LHCN-M2 (cell line): ENCODE measurements at places on chromosomes 6 and 20. TPM values are rescaled to one million over a fixed set of nuclear protein-coding genes. Genes with fewer than 3 reads are reported as not detected.

GRCh38 chr6:104784884-104785283 lies 74.8 kb downstream of the HACE1 start:
- DNase-seq, result peak; percentile 49

The PI3 gene
- not detected in 2 replicates for total RNA-seq

DNA sequence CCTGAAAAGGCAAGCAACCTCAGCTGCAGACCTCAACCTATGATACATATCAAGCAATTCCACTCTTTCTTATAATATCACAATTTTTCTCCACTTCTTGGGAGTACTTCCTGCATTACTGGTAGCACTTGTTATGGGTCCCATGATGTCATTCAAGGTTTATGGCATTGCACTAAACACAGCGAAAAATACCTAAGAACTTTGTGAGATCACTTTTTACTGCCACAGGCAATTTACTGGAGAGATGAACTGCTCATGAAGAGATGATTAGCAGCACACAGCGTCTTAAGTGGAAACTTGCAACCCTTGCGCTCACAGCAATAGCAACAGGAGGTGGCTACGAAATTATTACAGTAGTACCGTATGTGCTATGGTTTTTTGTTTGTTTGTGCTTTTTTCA lies 19.3 kb upstream of the RIMS4 start:
- DNase-seq, result no peak

DNA sequence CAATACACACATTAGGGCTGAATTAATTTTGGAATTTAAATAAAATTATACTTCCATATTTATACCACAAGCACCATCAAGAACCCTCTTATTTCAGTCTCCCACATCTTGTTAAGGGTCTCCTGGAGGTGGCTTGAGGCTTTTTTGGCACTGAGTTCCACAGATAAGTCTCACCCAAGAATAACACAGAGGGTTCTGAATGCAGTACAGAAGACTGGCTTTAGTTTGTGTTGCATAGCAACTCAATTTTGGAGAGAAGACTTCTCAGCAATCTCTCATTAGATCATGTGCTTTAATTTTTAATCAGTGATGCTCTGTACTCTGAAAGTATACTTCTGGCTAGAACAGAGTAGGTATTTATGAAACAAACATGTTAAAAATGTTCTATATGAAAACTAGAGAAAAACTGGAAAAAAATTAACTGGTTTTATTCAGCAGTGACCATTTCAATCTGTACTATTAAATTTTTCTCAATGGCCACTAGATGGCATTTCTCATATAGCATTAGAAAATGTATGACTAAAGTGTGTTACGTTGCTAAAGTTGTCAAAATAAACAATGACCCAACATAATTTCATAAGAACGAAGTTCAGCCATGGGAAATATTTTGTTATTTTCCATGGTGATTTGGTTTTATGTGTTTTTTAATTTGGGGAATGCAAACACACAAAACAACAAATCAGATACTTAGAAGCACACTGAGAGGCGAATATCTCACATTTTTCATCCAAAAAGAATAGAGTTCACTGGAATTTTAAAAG lies 32.7 kb upstream of the MAP7 start:
- DNase-seq, result peak; percentile 81

DNA sequence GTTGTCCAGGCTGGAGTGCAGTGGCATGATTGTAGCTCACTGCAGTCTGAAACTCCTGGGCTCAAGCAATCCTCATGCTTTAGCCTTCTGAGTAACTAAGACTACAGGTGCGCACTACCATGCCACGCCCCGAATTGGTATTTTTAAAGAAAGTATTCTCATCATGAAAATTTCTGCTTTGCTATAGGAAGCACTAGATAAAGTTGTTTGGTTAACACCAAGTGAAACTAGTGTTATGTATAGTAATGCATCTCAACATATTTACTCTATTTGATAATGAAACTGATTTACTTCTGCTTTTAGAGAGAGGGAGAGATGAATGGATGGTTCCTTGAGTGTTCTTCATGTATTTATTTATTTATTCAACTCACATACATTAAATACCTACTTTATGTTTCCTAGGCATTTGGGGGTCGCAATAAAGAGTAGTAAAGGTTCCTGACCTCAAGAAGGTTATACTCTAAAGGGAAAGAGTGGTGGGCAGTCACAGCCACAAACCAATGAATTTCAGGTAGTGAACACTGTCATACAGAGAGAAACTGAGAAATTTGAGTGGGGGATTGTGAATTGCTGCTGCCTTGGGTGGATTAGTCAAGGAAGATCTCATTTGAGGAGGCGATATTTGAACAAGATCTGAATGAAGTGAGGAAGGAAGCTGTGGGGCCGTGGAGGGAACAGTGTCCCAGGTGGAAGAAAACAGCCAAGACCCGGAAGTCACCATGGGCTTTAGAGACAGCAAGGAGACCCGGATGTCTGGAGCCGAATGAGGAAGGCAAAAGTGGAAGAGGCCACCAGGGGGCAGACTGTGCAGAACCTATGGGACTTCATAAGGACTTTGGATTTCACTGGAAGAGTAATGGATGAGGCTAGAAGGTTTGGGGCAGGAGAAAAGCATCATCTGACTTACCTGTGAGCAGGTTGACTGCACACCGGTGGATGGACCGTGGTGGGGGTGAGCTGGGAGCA lies 185.6 kb downstream of the TSHZ2 start:
- peak; percentile 25 for DNase-seq

The TOMM6 gene
- total RNA-seq, result 157 and 160 TPM in 2 replicates

The B3GAT2 gene
- total RNA-seq, result under 0.01 TPM in 1 of 2 replicates, not detected in the other

DNA sequence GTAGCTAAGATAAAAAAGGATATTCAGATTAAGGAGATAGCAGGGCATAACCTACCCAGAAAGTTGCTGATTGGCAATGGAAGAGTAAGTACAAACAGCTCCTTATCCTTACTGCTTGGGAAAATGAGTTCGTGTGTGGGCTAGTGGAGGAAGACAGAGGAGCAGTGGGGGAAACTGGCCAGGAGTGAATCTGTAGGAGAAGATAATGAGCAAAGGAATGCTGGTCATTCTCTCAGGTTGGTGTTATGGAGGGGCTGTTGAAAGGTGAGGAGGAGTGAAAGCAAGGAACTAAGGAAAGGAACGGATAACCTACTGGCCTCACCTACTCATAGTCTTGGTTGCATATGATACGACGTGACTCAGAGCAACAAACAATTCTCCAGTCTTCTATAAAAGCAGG lies 7.3 kb upstream of the GJB7 start:
- no peak for DNase-seq

The MUC21 gene
- total RNA-seq, result not detected in 2 replicates

DNA sequence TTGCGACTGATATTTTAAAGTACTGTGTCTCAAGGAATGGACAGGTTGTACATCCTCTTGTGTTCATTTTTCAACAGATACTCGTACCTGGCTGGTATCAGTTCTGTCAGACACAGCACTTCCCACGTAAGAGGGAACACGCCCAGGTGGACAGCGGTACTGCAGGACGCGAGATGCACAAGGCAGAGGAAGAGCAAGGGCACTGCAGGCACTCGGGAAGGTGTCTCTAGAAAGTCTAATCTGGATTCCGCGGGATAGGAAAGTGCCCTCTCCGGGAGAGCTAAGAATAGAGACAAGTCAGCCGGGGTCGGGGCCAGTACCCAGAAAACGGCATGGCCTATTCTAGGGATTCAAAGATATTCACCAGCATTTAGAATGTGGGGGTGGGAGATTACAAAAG lies 94.2 kb upstream of the MBOAT1 start:
- no peak for DNase-seq

DNA sequence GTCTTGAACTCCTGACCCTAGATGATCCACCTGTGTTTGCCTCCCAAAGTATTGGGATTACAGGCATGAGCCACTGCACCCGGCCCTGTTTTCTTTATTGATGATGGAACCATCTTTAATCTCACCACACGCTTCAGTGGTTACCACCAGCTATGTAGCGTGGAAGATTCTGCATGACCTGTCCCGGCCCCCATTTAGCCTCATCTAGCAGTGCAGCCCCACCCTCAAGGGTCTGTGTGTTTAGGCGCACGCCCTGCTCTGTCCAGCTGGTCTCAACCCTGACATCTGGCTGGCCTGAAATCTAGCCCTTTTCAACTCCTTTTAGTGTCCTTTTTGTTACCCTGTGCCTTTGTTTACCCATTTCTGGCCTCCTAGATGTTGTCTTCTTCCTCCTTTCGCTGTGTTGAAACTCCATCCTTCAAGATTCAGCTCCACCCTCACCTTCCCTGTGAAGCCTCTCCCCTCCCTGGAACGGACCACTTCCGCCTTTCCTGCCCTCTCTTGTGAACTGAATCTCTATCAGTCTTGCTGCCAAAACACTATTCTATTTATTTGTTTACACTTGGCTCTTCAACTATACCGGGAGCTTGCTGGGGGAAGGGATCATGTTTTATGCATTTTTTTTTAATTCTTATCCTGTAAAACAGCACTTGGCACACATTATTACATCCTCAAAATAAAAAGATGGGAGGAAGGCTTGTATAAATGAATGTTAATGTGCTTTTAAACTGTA lies 101.0 kb upstream of the MTHFD1L start:
- DNase-seq, result no peak

The TFAP2A gene
- total RNA-seq, result 0.06 and 0.29 TPM in 2 replicates

The NR2E1 gene
- total RNA-seq, result not detected in 2 replicates

DNA sequence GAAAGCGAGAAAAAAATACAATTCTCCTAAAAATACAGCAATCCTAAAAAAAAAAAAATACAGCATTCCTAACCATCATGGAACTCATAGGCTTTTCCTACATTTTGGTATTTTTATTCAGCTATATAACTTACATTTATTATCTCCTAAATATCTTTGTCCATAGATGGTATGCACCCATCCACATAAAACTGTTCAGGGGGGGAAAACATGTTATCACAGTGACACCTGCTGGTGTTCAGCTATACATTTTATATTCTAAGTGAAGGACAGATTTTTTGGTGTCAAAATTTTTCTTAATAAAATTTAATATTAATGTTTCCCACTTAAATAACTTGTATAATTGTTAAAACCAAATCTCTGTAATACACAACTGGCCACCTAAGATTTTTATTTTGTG lies 58.0 kb downstream of the BLOC1S5 start:
- DNase-seq, result peak; percentile 22

The SLC17A4 gene
- not detected in 2 replicates for total RNA-seq

DNA sequence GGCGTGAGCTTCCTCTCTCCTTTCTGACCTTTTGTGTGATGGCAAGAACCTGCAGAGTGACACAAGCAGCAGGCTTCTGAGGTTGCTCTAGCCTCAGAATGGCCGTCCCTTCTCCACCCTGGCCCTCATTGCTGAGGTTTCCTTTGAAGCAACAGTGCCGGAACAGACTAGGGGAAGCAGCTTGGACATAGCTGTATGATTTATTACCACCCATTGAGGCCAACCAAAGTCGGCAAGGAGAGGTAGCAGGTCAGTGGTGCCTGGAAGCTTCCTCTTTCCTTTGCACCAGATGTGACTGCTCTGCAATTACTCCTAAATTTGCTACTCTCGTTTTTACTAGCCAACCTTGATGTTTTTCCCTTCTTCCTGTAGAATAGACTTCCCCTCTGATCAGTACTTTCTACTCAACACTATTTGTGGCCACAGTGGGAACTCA lies 31.4 kb downstream of the PTPN1 start:
- DNase-seq, result no peak

- no peak for DNase-seq
Observed at GRCh38 chr20:62205618-62206387, 14.3 kb downstream of the HRH3 start.

The FKBP1C gene
- total RNA-seq, result 0.17 and 0.83 TPM in 2 replicates

The MCUR1 gene
- 15.0 and 16.8 TPM in 2 replicates for total RNA-seq

DNA sequence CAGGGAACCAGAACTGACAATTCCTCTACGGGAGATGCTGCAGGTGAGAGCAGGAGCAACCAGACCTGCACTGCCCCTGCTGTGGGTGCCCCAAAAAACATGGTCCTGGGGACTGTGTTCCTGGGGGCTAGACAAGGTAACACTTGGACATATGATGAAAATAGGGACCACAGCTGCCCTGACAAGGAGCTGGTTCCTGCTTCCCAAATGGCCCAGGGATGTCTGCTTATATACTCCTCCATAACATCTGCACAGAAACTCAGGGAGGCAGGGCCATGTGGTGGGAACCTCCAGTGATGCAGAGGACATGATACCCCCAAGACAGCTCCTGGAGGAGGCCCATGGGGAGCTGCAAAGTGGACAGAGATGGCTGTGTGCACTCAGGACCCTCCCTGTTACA lies 19.8 kb downstream of the HLA-F start:
- DNase-seq, result no peak

DNA sequence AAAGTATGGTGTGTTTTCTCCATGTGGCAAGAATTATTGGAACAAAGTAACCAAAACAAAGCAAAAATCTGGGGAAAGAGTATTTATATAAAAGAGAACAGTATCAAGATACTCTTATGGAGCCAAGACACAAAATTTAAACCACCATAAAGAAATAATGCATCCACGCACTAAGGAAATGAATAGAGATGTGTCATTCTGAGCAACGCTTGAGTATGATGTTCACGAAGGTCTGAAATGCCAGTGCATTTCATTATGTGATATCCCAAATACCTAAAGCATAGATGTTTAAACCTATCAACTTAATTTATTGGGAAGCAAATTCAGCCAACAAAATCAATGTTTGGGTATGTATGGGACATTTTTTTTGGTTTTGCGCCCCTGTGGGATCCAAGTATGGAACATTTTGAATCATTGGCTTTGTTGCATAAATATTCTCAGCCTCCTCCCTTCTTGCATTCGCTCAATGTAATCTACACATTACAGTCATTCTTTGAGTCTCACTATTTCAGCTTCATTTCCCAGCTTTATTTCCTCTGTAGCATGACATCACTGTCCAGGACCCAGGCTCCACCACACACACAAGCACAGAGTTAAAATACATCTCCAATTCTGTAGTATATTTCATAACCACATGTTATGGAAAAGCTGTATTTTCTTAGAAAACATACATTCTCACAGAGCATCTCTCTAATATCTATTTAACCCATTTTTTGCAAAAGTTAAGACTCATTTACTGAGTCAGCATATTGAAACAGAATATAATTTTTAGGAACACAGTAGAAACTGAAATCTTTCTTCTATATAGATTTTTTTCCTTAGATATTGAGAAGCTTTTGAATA lies 11.6 kb upstream of the MOXD1 start:
- no peak for DNase-seq

The FOXS1 gene
- not detected in 2 replicates for total RNA-seq

GRCh38 chr20:62979876-62980373 lies 26.8 kb downstream of the BHLHE23 start:
- no peak for DNase-seq

GRCh38 chr20:46764068-46764467 lies 54.6 kb downstream of the SLC2A10 start:
- DNase-seq, result no peak

The ATP6V1G2 gene
- 3.1 and 3.3 TPM in 2 replicates for total RNA-seq

DNA sequence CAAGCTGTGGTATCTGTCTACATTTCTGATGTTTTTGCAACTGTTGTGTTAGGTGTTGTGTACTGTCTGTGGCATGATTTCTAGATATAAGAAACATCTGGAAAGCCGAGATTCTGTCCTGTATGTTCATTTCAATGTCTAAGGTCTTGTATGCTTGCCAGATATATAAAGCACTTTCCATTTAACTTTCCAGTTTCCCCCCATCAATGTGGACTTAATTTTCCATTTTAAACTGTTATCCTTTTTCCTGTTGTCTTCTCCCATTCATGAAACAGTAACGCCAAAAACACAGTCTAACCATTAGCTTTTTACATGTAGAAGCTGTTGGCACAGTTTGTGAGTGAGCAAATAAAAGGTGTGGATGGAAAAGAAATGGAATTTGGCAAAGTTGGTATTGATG lies 181.6 kb downstream of the FARS2 start:
- no peak for DNase-seq

The CCN2 gene
- 46.6 and 51.8 TPM in 2 replicates for total RNA-seq
